Fibroblast of upper back skin (primary cell): ENCODE measurements at places on chromosomes 13 and 19.

DNA sequence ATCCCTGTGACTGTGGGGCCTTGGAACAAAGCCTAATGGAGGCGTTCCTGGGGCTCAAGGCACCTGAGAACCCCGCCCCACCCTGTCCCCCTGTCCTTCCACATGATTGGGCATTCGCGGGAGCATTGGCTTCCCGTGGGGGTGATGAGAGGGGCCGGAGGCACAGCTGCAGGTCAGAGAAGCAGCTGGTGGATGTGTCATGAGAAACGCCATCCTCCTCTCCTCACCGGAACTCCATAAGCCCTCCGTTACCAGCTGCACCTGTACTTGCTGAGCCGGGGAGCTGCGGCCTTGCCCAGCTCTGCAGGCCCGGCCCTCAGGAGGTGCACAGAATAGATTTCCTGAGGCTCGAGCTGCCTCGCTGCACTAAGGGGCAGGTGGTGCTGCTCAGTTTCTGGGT, 42.0 kb downstream of the CAPN12 start:
- no peak for DNase-seq

DNA sequence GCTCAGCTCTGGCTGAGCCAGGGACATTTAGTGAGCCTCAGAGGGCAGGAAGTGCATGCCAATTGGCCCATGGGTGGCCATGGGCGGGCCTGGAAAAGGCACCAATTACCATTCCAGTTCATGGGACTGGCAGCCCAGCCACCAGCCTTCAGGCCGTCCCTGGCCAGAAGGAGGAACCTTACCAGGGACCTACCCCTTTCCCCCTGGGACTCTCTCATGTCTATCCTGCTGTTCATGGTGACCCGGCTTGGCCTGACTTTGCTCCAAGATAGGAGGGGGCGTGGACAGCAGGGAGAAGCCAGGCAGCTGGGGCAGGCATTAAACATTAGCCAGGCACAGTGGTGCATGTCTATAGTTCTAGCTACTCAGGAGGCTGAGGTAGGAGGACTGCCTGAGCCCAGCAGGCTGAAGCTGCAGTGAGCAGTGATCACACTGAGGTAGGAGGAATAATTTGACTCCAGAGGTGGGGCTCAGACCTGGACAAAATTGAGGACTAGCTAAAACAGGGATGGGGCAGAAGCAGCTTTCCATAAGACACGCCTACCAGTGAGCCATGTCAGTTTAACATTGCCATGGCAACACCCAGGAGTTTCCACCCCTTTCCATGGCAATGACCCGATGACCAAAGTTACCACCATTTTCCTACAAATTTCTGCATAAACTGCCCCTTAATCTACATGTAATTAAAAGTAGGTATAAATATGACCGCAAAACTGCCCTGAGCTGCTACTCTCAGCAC, 14.3 kb upstream of the ZNF426 start:
- no peak for DNase-seq

- no peak for DNase-seq
These were observed 22.8 kb upstream of the ZNF564 start for GRCh38 chr19:12574036-12574435.

- peak; percentile 92 for DNase-seq
These were observed 48.6 kb upstream of the WASF3 start for GRCh38 chr13:26508885-26509284.

DNA sequence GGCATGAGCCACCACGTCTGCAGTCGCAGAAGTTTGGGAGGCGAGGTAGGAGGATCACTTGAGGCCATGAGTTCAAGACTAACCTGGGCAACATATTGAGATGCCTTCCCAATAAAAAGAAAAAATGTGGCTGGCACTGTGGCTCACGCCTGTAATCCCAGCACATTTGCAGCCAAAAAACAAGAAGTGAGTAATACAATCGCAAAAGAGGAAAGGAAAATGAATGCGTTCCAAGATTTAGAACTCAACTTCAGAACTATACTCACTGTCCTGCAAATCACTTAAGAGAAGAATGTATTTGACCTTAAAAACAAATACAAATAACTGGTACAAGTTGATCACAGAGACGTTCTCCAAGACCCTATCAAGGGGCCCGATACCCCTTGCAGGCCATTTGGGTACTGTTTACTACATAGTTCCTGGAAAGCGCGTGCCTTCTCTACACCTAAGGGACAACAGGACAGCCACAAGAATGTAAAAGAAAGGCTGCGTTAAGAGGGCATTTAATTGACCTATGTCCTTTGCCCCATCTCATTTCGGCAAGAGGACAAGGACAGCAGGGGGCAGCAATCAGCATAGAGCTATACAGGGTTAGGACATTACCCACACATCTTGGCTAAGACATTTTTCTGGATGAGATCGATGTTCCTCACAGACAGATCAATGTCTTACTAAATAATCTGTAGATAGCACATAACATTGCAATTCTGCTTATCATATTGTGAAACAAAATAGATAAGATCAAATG, 41.3 kb downstream of the FLT3 start:
- DNase-seq = no peak

DNA sequence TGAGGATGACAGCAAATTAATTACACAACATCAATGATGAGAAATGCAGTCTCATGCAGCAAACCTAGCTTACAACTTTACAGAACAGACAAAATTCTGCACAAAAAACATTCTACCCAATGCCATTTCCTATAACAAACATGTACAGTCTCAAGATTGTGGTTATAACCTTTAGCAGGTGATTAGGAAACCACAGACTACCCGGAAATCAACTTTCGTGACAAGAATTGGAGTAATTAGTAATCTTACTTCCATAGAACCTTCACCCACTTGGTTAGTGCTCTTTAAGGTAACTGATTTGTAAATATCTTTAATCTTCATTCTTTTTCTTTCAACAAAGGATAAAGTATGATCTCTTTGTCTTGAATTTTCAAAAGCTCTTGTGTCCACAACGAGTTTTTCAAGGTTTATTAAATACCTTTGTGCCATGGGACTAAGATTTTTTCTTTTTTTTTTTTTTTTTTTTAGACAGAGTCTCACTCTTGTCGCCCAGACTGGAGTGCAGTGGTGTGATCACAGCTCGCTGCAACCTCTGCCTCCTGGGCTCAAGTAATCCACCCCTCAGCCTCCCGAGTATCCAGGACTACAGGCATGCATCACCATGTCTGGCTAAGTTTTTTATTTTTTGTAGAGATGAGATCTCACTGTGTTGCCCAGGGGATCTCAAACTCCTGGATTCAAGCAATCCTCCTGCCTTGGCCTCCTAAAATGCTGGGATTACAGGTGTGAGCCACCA, 78.8 kb downstream of the MAP4K1 start:
- DNase-seq = no peak

GRCh38 chr19:42023121-42023942, 29.3 kb upstream of the ATP1A3 start:
- DNase-seq = no peak

GRCh38 chr13:47853236-47853635, 147.8 kb downstream of the SUCLA2 start:
- DNase-seq = peak; percentile 89

- DNase-seq = no peak
These were observed 182.3 kb downstream of the MZT1 start for GRCh38 chr13:72545030-72545719.

DNA sequence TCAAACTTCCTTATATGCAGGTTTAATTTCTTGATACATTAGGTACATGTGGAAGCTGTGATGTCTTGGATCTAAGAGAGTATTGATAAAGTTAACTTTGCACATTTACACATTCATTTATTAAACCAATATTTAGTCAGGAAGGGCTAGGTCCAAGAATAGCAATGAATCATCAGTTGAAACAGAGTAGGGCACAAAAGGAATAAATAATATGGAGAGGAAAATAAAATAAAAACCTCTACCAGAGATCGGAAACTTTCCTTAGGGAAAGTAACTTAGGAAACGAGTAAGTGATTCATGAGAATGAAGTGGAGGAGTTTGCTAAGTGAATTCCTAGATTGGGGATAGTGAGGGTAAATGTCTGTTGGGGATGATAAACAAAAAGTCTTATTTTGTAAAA, 259.4 kb upstream of the DACH1 start:
- no peak for DNase-seq

- DNase-seq = peak; percentile 37
These were observed 47.9 kb upstream of the C13orf42 start for GRCh38 chr13:51158880-51159518.

DNA sequence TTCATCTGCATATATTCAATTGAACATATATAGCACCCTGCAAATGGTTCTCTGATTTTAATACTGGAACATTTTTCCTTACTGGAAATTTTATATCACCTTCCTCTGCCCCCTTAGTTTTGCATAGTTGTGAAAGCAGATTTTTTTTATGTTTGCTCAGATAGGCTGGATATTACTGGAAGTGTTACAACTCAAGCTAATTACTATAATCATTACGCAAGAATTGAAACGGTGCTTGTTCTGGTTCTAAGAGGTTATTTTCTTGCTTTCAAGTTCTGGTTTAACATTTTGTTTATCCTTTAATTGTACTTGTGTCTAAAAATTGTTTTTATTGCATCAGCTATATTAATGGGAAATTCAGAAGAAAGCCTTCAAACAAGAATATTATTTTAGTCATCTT, 95.6 kb upstream of the MYO16 start:
- DNase-seq = no peak

DNA sequence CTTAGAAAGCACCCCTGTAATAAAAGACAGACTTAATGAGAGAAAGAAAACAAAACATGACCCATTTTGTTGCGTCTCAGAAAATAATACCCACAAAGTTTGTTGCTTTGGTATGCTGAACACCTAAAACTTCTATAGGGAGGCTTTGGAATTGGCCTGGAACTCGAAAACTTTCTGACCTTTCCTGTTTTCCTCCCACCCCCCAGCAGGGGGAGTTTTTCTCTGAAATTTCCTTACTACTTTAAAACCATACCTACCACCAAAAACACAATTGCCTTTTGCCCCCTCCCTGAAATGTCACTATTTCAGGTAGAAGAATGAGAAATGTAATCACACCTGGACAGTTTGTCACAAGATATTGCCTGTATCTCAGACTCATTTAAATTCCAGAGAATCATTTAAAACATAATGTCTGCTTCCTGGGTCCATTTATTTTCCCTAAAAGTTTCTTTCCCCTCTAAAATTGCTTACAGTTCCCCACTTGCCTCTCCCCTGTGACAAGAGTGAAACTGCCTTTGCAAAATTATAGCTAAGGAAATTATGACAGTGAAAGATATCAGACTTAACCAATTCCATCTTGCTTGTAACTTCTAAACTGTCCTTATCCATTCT, 2700.2 kb downstream of the PCDH9 start:
- DNase-seq = no peak

DNA sequence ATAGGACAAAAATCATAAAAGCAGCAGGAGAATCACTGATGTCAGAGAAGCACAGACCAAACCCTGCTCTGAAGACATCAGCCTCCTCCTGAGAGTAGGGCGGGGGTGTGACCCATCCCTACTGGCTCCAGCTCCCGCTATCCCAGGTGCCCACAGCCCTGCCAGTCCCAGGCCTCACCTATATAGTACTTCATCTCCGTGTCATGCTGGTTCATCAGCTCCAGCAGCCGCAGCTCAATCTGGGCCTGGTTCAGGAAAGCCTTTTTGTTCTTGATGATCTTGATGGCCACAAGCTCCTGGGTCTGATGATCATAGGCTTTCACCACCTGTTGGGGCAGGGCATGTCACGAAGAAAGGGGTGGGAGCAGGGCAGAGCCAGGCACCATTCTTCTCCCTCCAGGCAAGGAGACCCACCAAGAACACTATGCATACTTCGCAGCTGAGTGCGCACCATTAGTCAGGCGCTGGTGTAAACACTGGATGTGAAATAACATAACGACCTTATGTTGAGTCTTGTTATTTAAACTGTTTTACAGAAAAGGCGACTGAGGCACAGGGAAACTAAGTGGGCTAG, 4.2 kb downstream of the DYRK1B start:
- no peak for DNase-seq

GRCh38 chr13:44874886-44875630, 114.2 kb downstream of the NUFIP1 start:
- peak; percentile 43 for DNase-seq

GRCh38 chr19:48481846-48482639, 12.9 kb downstream of the CYTH2 start:
- DNase-seq = peak; percentile 43

DNA sequence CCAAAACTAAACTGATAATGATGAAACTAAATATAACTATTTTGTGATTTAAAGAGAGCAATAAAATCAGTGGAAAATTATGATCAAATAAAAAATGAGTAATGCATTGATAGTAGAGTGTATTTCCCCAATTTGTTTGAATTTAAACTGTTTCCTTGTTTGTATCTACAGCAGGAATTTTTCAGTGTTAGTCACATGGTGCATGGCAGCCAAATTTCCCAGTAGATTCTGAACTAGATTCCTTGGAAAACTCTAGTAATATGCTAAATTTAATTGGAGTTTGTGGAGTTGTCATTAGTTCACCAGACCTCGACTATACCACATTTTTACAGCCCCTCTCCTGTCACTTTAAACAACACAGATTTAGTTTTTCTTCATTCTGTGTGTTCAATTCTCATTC, 156.2 kb downstream of the PCCA start:
- DNase-seq = no peak

GRCh38 chr13:23599083-23599925, 29.1 kb downstream of the TNFRSF19 start:
- DNase-seq = no peak

GRCh38 chr19:4791183-4792018, at the start of gene FEM1A:
Gene FEM1A (plus strand): TSS chr19:4791734. CDS start chr19:4791855, 121 bp downstream.
- DNase-seq = peak; percentile 100

DNA sequence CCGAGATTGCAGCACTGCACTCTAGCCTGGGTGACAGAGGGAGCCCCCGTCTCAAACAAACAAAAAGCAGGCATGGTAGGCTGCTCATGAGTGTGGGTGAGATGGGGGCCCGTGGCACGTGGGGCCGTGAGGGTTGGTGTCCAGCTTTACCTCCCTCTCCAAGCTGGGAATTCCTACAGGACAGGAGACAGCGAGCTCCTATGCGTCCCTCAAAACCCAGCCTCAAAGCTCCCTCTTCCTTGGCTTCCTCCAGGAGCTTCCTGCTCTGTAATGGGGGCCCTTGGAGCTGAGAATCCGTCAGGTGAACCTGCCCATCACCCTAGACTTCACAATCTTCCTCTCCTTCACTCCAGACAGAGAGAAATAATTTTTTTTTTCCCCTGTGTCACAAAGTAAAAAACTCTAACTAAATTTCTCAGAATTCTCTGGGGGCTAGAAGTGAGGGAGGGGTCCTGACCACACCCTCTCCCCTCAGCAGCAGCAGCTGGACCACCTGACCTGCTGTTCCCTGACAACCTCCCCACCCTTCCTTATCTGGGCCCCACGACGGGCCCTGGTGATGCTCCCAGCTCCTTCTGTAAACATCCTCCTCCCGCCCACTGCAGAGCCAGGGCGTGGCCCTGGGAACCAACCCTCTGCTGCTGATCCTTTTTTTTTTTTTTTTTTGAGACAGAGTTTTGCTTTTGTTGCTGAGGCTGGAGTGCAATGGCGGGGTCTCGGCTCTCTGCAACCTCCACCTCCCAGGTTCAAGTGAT, 22.1 kb upstream of the WDR18 start:
- no peak for DNase-seq

GRCh38 chr13:112931028-112931934, 37.7 kb upstream of the MCF2L start:
- peak; percentile 75 for DNase-seq

- DNase-seq = no peak
These were observed 47.1 kb downstream of the ARHGAP35 start for GRCh38 chr19:46907880-46908279.

- DNase-seq = no peak
These were observed 14.5 kb downstream of the CNFN start for GRCh38 chr19:42375415-42376176.

GRCh38 chr19:35885225-35885738, 15.1 kb downstream of the NFKBID start:
- DNase-seq = no peak
